ENCODE measurements at places on chromosomes 5 and 9. TPM values are rescaled to one million over a fixed set of nuclear protein-coding genes. Genes with fewer than 3 reads are reported as not detected.
A peak's percentile ranks its signal among the peaks of the same experiment; 100 is the strongest.

PCDHGA7 gene
- not detected for polyA plus RNA-seq

CDKN2B gene
- polyA plus RNA-seq = 15.4 TPM

TAS2R1 gene
- 0.50 TPM for polyA plus RNA-seq

C5orf52 gene
- not detected for polyA plus RNA-seq

CAVIN4 gene
- not detected for polyA plus RNA-seq

NCS1 gene
- 9.2 TPM for polyA plus RNA-seq

SH2D3C gene
- polyA plus RNA-seq = 5.1 TPM

SPATA31E1 gene
- polyA plus RNA-seq = not detected

CCL21 gene
- polyA plus RNA-seq = 2.2 TPM

RGMB gene
- polyA plus RNA-seq = 3.2 TPM

NAIP gene
- 1.1 TPM for polyA plus RNA-seq

S1PR3 gene
- 6.1 TPM for polyA plus RNA-seq

NIM1K gene
- not detected for polyA plus RNA-seq

- H3K4me3 ChIP-seq = no peak overlapping the region
- H3K36me3 ChIP-seq = no peaks in the 10 kb centered on the region
- no peaks in the 10 kb centered on the region for H3K27me3 ChIP-seq
- H3K4me1 ChIP-seq = no peaks in the 10 kb centered on the region
- no peak overlapping the region for H3K27ac ChIP-seq
- DNase-seq = no peak
These were observed 76.8 kb upstream of the SH3PXD2B start for GRCh38 chr5:172530878-172531703.

GRCh38 chr5:81772488-81772887 lies 21.6 kb upstream of the SSBP2 start:
- H3K27me3 ChIP-seq = no peaks in the 10 kb centered on the region
- no peak overlapping the region for H3K4me3 ChIP-seq
- H3K36me3 ChIP-seq = no peaks in the 10 kb centered on the region
- no peak for DNase-seq

GRCh38 chr5:163649514-163649913 lies 144.1 kb downstream of the MAT2B start:
- no peak overlapping the region for H3K27ac ChIP-seq
- no peaks in the 10 kb centered on the region for H3K36me3 ChIP-seq
- no peaks in the 10 kb centered on the region for H3K4me1 ChIP-seq

- no peak for DNase-seq
- H3K4me1 ChIP-seq = peaks cover 10% of the 10 kb centered on the region
- H3K27me3 ChIP-seq = no peaks in the 10 kb centered on the region
- H3K27ac ChIP-seq = no peak overlapping the region
- no peak overlapping the region for H3K4me3 ChIP-seq
- no peaks in the 10 kb centered on the region for H3K36me3 ChIP-seq
These were observed 5.5 kb upstream of the COL27A1 start for GRCh38 chr9:114149765-114150340.

DNA sequence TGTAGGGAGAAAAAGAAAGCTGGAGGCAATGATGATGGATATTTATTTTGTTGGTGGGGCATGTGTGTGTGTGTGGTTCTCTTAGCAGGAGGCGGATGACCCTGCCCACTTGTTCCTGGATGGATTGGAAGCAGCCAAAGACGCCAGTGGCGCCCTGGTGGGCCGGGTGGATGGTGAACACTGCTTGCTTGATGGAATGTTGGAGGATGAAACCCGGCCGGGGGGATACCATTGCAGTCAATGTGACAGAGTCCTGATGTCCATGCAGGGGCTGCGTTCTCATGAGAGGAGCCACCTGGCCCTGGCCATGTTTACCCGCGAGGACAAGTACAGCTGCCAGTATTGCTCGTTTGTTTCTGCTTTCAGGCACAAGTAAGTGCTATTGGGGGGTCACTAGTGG lies 69.2 kb downstream of the ZNF462 start:
- no peak for DNase-seq
- no peak overlapping the region for H3K27ac ChIP-seq
- no peak overlapping the region for H3K4me3 ChIP-seq
- H3K4me1 ChIP-seq = no peaks in the 10 kb centered on the region
- H3K27me3 ChIP-seq = no peaks in the 10 kb centered on the region

GRCh38 chr5:59143926-59144333 lies 561.1 kb downstream of the RAB3C start:
- H3K4me3 ChIP-seq = no peak overlapping the region
- no peaks in the 10 kb centered on the region for H3K36me3 ChIP-seq
- peak overlapping the region; percentile 3 for H3K27ac ChIP-seq
- H3K27me3 ChIP-seq = no peaks in the 10 kb centered on the region
- H3K4me1 ChIP-seq = no peaks in the 10 kb centered on the region
- no peak for DNase-seq

DNA sequence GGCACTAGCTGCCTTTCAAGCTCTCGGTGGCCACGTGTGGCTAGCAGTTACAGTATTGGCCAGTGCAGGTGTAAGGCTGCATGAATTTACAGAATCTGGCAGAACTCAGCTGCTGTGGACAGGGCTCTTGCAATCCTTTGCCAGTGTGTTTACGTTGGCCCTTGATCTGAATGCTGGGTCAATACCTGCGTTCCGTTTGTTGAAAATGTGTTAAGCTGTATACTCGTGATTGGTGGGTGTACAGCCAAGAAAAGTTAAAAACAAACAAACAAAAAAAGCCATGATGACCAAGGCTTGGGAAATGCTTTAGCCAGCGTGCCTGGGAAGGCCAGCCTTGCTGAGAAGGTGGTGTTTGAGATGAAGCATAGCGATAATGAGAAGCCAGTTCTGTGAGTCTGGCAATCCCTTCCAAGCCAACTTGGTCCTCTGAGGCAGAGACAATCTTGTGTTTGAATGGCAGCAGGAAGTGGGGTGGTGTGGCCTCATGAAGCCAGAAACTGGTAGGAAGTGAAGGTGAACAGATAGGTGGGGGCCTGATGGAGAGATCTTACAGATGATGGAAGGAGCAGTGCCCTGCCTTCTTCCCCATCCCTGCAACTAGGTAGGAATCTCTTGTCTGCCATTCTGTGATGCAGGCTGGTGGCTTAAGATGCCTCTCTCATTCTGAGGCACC lies 820 bp upstream of the CFAP90 start:
- no peak for DNase-seq
- no peaks in the 10 kb centered on the region for H3K4me1 ChIP-seq
- H3K27ac ChIP-seq = no peak overlapping the region

- H3K27me3 ChIP-seq = peaks cover 40% of the 10 kb centered on the region
- H3K4me1 ChIP-seq = no peaks in the 10 kb centered on the region
- no peak overlapping the region for H3K4me3 ChIP-seq
- no peaks in the 10 kb centered on the region for H3K36me3 ChIP-seq
- H3K27ac ChIP-seq = no peak overlapping the region
These were observed 72.0 kb downstream of the ANKRD33B start for GRCh38 chr5:10635867-10636350.

- no peak overlapping the region for H3K27ac ChIP-seq
- H3K27me3 ChIP-seq = peaks cover 2% of the 10 kb centered on the region
- H3K36me3 ChIP-seq = no peaks in the 10 kb centered on the region
- peaks cover 11% of the 10 kb centered on the region for H3K4me1 ChIP-seq
These were observed 30.4 kb upstream of the UBTD2 start for GRCh38 chr5:172313915-172314314.

GRCh38 chr5:26948921-26949320 lies 89.5 kb downstream of the CDH9 start:
- no peaks in the 10 kb centered on the region for H3K4me1 ChIP-seq
- no peaks in the 10 kb centered on the region for H3K36me3 ChIP-seq
- no peak overlapping the region for H3K27ac ChIP-seq
- no peaks in the 10 kb centered on the region for H3K27me3 ChIP-seq

- no peak overlapping the region for H3K27ac ChIP-seq
- peaks cover 5% of the 10 kb centered on the region for H3K4me1 ChIP-seq
- peak; percentile 23 for DNase-seq
- no peaks in the 10 kb centered on the region for H3K27me3 ChIP-seq
These were observed 9.1 kb upstream of the ERMP1 start for GRCh38 chr9:5841771-5842573.

- H3K27me3 ChIP-seq = no peaks in the 10 kb centered on the region
- no peaks in the 10 kb centered on the region for H3K4me1 ChIP-seq
- DNase-seq = no peak
These were observed 68.2 kb upstream of the SMC2 start for GRCh38 chr9:104025945-104026344.

DNA sequence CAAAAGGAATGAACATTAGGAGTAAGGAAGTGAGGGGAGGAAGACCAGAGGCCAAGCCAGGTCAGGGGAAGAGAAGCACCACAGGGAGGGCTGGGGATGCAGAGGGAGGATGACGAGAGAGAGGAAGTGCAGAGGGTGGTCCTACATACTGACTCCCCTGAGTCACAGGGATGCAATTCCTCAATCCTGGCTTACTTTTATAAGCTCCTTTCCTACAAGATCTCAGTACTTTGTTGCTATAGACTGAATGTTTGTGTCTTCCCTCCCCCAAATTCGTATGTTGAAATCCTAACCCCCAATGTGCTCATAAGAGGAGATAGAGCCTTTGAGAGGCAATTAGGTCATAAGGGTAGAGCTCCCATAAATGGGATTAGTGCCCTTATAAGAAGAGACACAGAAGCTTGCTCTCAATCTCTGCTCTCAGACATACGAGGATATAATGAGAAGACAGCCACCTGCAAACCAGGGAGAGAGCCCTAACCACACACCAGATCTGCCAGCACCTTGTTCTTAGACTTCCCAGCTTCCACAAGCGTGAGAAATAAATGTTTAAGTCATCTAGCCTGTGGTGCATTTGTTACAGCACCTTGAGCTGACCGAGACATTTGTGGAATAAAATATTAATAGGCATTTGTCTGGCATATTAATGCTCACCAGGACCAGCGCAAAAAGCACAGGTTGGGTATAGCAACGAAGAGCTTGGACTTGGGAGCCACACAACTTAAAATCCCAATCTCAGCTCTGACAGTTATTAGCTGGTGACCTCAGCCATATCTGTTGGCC lies 33.4 kb downstream of the GCNT4 start:
- no peak overlapping the region for H3K4me3 ChIP-seq
- H3K36me3 ChIP-seq = no peaks in the 10 kb centered on the region
- H3K4me1 ChIP-seq = no peaks in the 10 kb centered on the region

GRCh38 chr5:132662925-132663770 lies 5.2 kb downstream of the IL13 start:
- H3K27ac ChIP-seq = peak overlapping the region; percentile 13
- H3K4me3 ChIP-seq = no peak overlapping the region
- peaks cover 51% of the 10 kb centered on the region for H3K4me1 ChIP-seq
- peak; percentile 53 for DNase-seq

GRCh38 chr5:109907731-109908130 lies 218.0 kb downstream of the MAN2A1 start:
- H3K27ac ChIP-seq = no peak overlapping the region
- no peak for DNase-seq
- no peaks in the 10 kb centered on the region for H3K36me3 ChIP-seq
- H3K4me3 ChIP-seq = no peak overlapping the region

GRCh38 chr5:141765896-141766551 lies 84.0 kb upstream of the ARAP3 start:
- H3K36me3 ChIP-seq = no peaks in the 10 kb centered on the region
- no peak overlapping the region for H3K27ac ChIP-seq
- no peaks in the 10 kb centered on the region for H3K4me1 ChIP-seq
- H3K27me3 ChIP-seq = peaks cover 2% of the 10 kb centered on the region

GRCh38 chr9:119272500-119273211 lies 96.6 kb downstream of the BRINP1 start:
- DNase-seq = no peak
- H3K4me1 ChIP-seq = no peaks in the 10 kb centered on the region
- H3K4me3 ChIP-seq = no peak overlapping the region
